HTR-8/SVneo (cell line): ENCODE measurements at places on chromosomes 2 and 18.

DNA sequence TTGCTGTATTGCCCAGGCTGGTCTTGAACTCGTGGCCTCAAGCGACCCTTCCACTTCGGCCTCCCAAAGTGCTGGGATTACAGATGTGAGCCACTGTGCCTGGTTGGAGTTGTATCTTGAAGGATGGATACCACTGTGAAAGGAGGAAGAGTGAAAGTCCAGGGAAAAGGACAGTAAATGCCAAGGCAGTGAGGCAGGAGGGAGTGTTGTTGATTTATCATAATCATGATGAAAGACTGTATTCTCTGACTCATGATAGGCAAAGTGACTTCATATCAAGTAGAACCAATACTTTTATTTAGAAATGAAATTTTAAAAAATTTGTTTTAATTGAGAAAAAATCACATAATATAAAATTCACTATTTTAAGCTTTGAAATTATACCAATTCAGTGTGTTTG is 162.3 kb downstream of the ARHGAP28 start:
- no peak for DNase-seq

GRCh38 chr2:66198873-66199272 is 236.1 kb upstream of the MEIS1 start:
- no peak for DNase-seq

DNA sequence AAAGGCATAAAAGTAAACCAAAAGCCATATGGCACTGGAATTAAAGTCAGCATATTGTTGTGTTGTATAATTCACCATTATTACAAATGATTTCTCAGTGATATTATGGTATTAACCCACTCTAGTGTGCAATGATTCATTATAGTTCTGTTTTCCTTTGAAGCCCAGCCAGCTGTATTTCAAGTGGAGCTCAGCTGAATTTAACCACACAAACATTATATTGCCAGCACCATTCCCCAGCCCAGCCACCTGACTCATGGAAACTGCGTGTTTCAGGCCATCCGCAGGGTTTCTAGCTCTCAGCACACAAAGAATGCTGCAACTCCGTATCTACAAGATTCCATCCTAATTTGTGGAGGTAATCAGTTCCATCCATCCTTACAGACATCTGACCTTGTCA is 166.8 kb upstream of the CHAC2 start:
- no peak for DNase-seq

GRCh38 chr2:10377052-10377746 is 70.9 kb downstream of the ODC1 start:
- no peak for DNase-seq

GRCh38 chr2:127573298-127573697 is 37.8 kb downstream of the MYO7B start:
- no peak for DNase-seq

DNA sequence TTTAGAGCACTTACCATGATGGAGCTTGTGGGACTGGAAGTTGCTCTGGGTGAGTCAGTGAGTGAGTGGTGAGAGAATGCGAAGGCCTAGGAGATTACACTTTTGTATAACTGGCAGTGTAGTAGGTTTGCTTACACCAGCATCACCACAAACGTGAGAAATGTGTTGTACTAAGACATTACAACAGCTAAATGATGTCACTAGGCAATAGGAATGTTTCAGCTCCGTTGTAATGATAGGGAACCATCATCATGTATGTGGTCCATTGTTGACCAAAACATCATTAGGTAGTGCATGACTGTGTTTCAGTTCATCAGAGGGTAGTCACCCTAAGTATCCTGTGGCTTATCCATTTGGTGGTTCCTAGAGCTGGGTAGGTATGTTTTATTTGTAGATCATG is 11.9 kb downstream of the ZNF407 start:
- no peak for DNase-seq

DNA sequence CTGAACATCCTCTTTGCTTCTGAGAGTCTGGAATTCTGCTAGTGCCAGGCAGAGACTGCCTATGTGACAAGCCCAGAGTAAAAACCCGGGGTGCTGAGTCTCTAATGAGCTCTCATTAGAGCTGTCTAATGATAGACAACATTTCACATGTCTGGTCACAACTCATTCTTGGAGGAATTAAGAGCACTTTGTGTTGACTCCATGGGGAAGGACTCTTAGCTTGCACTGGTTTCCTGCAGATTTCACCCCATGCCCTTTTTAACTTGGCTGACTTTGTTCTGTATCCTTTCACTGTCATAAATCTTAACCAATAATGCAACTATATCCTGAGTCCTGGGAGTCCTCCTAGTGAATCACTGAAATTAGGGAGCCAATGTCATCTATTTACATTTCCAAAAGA is 33.5 kb downstream of the FBXO15 start:
- no peak for DNase-seq

GRCh38 chr2:226788881-226789490 is 10.6 kb downstream of the IRS1 start:
- no peak for DNase-seq

- DNase-seq = no peak
These were observed 6.1 kb downstream of the TGIF1 start for GRCh38 chr18:3455907-3456685.

GRCh38 chr18:62069556-62069955 is 117.3 kb downstream of the PIGN start:
- no peak for DNase-seq

DNA sequence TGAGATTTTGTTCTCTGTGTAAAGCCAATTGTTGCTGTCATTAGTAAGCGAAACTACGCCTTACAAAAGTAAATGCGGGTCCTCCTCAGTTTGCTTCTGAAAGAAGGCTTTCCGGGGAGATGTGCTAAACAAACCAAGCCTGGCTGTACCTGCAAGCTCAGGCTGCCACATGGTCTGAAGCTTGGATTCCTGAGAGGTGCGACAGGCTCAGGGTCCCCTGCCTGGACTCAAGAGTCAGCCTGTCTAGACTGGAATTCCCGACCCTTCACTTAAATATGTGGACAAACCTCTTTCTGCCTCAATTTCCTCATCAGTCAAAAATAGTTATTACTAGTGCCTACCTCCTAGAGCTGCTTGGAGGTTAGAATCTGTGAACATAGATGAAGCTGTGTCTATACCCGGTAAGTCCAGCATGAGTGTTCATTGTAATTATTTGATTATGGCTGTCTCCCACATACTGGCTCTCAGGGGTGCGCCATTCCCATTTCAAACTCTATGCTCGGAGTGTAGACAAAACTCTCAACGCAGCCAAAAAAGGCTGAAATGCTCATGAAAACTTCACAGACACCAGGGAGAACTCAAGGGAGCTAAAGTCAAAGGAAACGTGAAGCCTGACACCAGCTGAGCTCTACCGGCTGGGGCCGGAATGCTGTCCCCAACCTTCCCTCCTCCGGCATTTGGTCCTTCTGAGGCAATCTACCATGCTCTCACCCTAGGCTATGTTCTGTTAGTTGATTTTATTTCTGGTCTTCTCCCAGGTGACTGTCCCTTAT is 31.4 kb downstream of the SOWAHC start:
- no peak for DNase-seq

- DNase-seq = peak; percentile 71
These were observed 153.9 kb upstream of the NDUFV2 start for GRCh38 chr18:8948471-8949149.

DNA sequence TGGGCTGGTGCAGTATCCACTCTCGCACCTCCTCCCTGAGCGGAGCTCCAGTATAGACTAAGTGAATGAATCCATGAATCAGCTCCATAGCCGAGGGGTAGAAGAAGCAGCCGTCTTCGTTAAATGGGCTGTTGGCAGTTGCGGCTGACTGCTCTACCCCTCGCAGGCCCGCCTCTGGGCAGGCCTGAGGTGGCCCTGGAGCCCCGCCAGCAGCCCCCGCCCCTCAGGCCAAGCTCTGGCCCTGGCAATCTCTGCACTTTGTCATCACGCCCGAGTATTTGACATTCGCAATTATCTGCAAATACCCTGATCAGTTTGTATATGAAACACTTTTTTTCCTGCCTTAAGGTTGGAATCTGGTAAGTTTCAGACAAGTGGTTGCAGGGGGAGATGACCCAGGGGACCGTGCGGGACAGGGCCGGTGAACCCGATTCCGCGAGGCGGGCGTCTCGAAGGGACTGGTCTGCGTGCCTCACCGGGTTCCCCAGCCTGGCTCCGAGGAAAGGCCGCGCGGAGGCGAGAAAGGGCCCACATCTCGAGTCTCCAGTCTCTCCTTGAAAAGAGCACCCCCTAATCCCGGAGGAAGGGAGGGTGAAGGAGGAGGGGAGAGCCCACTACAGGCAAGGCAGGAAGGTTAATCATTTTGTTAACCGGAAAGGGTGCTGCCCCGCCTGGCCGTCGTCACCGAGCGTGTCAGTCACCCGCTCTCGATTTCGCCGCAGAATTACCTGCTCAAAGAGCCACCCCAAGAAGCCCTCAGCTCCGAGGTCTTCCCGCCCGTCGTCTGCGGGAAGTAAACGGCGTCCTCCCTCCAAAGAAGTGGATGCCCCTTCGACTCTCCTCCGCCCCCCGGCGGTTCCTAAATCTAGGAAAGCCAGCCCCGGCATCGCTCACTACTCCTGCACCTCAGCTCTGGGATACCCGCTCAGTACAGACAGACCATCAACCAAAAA is 11.1 kb upstream of the SATB2 start:
- DNase-seq = no peak

GRCh38 chr18:29071869-29072268 is 894.9 kb upstream of the CDH2 start:
- no peak for DNase-seq

GRCh38 chr2:109736177-109736827 is 57.8 kb upstream of the RGPD5 start:
- peak; percentile 59 for DNase-seq

- no peak for DNase-seq
These were observed 144.8 kb downstream of the RNF152 start for GRCh38 chr18:61748004-61748403.

DNA sequence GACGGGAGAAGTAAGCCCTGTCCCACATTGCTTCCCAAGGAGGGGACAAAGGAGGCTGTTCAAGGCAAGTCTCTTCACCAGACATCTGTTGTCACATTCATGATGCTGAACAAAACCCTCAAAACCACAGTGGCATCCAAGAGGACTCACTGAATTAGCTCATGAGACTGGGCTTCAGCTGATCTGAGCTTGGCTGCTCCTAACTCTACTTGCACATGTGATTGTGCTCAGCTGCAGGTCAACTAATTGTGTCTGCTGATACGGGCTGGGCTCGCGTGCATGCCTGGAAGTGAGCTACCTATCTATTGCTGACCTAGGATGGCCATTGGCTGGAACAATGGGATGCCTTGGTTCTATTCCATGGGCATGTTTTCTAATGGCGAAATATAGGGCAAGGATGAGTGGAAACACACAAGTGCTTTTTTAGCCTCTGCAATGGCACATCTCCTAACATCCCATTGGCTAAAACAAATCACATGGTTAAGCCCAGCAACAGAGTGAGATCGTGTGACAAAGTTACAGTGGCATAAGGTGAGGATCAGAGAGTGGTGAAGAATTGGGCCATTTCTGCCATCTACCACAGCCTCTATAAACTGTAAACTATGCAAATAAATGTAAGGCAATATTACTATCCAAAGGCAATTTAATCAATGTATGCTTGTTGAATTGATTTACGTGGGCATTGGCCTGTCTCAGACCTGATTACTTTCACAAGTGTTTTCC is 52.9 kb upstream of the CAPN13 start:
- no peak for DNase-seq

DNA sequence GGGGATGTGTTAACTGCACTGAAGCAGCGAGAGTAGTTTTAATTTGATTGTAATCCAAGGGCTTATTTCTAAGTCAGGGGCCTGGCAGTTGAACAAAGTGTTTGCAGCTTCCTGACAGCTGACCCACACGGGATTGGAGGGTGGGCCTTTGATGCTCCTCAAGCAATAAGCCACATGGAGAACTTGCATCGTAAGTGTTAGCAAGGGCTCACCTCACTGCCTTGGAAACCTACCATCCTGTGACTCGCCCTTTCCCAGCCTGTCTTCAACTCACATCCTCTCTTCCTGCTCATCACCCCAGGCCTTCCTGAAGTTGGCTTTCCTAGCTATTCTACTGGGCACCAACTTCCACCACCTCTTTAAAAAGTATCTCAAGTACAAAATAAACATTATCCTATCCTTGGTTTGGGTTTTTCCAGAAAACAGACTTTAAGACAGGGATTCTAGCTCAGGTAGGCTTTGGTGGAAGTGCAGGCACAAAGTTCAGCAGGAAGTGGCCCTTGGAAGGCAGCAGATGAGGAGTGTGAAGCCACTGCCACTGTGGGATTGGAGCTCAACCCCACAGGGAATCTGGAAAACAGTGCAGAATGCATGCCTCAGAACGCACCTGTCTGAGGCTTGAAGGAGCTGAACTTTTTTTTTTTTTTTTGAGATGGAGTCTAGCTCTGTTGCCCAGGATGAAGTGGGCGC is 31.6 kb downstream of the B3GNT2 start:
- no peak for DNase-seq

GRCh38 chr2:129756276-129756675 is 223.2 kb upstream of the RAB6C start:
- no peak for DNase-seq

- DNase-seq = no peak
These were observed 11.8 kb downstream of the LAMA3 start for GRCh38 chr18:23701017-23701416.

- no peak for DNase-seq
These were observed 74.8 kb upstream of the SMIM21 start for GRCh38 chr18:75502286-75502685.

- no peak for DNase-seq
These were observed 258.0 kb downstream of the METTL4 start for GRCh38 chr18:2313332-2313731.

DNA sequence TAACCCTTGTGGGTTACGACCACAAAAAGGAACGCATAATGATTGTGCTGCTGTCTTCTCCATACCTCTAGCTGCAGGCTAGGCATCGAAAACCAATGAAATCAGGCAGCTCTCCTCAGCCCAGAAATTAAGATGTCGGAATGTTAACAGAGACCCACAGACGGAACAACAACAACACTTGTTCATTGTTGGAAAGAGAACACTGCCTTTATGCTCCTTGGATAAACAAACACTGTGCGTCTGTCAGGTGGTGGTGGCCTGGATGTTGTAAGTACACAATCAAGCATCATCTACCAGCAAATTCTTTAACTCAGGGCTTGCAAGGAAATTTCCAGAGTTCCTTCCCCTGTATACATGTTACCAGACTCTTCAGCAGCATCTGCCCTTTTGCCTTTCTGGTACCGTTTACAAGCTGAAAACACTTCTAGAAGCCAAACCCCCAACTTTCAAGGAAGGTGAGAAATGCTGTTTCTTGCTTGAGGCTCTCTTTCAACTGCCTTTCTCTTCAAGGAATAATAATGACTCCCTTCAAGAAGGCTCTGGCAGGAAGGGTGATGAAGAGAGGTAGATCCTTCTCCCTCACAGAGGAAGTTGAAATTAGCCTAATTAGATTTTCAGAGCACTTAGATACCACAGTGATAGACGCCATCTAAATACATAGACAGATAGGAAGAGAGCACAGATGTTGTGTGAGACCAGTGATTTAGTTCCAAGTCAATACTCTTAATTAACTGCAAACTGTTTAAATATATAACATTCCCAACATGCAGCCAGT is 332.7 kb downstream of the ZNF521 start:
- no peak for DNase-seq

GRCh38 chr2:23037596-23037995 is 347.4 kb upstream of the KLHL29 start:
- DNase-seq = no peak
